CD4-positive, CD25-positive, alpha-beta regulatory T cell (primary cell): ENCODE measurements at places on chromosomes 7 and 10. TPM values are rescaled to one million over a fixed set of nuclear protein-coding genes. Genes with fewer than 3 reads are reported as not detected.
A peak's percentile ranks its signal among the peaks of the same experiment; 100 is the strongest.

DNA sequence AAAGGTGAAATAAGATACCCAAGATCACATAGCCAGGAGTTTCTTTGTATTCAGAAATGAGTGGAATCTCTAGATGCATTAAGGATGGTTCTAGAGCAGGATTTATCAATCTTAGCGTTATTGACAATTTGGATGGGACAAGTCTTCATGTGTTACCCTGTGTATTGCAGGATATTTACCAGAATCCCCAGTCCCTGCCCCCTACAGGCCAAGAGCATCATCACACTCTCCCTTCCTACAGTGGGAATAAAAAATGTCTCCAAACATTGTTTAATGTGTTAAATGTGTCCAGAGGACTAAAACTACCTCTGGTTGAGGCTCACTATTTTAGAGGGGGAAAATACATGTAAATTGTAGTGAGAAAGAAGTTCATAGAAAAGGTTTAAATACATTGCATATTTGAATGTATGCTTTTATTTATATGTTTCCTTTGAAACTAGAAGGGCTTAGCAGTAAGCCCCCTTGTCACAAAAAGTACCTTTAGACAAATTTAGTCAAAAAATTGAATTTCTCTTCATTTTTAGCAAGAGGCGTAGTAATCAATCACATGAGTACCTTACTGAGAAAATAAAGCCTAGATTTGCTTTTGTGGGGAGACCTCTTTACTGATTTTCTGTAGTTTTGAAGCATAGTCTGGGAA is 141.2 kb downstream of the MLLT10 start:
- peak; percentile 45 for DNase-seq

DNA sequence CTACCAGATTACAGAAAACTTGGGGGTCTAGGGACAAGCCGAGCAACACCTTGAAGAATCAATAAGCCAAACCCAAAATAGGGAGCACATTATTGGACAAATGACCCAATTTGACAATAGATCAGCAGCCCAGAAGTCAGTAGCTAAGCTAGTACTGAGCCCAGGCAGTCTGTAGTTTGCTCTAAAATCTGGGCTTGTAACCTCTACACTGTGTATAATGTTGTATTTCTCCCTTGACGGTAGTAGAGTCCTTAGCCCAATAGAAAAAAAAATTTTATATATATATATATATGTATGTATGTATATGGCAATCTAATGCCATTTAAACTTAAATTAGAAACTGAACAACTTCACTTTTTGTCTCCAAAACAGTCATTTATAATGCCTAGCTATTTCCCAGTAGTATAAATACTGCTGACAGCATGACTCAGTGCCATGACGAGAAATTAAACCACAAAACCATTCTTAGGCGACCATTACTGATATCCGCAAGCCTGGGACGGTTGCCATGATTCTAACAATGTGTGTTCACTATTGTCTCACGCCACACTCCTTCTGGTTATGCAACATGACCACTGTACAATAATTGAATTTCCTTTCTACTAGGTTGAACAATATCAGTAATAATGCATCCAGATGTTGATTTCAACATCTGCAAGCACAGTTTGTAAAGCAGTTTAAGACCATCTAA is 110.5 kb downstream of the IPMK start:
- DNase-seq = no peak

DNA sequence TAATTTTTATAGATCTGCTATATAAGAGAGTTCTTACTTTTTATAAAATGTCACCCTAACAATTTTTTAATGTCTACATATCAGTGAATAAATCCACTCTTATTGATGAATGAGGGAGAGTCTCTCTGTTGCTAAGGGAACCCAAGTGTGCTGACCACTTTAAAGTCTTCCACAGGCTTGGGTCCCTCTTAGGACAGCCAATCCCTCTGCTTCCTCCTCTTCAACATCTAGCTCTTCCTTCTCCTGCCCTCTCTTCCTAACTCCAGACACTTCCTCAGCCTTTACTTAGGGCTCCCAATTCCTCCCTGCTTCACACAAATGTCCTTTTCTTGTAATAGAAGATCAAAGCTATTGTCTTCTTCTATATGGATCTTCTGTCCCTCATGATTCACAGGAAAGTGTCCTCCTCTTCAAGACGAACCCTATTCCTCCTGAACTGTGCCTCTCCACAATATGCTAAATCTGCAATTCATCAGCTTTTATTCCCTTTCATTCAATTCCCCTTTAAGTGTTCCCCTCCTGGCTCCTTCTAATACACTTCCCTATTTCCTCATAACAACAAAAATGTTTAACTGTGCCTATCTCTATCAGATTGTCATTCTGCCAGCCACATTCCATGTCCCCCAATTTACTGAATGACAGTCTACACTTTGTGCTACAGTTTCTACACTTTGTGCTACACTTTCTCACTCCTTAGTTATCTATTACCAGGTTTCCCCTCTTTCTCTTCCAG is 37.7 kb downstream of the CDK6 start:
- no peak for DNase-seq

DNA sequence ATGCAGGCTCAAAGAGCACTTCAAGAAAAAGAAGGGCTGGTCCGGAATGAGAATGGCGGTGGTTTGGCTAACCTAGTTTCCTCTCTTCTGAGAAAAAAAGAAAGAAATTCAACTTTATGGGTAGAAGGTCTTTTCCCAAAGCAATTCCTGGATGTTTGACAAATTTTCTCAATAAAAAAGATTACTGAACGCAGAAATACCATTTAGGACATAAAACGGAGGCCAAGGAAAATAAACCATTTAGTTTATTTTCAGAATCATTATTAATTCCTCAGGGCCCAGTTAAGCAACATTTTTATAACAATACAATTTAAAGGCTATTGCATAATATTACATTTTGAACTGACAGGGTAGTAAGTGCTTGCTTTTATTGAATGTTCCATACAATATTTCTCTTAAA is 284.6 kb upstream of the ANKRD30A start:
- DNase-seq = no peak

DNA sequence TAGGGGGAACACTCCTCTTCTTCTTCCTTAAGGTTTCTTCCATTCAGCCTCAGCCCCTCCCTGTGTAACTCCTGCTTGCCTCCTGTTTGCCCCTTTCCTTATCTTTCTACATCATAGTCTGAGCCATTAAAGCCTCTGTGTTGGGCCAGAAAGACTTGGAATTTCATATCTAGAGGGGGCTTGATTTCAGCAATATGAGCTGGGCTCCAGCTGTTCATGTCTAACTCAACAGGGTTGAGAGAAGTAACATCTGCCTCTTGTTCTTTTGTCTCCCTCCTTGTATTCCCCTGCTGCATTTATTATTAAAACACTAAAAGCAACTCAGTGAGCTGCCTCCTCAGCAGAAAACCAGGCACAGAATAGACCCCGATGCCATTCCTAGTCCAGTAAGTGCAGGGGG is 17.6 kb downstream of the SEC24C start:
- DNase-seq = no peak

DNA sequence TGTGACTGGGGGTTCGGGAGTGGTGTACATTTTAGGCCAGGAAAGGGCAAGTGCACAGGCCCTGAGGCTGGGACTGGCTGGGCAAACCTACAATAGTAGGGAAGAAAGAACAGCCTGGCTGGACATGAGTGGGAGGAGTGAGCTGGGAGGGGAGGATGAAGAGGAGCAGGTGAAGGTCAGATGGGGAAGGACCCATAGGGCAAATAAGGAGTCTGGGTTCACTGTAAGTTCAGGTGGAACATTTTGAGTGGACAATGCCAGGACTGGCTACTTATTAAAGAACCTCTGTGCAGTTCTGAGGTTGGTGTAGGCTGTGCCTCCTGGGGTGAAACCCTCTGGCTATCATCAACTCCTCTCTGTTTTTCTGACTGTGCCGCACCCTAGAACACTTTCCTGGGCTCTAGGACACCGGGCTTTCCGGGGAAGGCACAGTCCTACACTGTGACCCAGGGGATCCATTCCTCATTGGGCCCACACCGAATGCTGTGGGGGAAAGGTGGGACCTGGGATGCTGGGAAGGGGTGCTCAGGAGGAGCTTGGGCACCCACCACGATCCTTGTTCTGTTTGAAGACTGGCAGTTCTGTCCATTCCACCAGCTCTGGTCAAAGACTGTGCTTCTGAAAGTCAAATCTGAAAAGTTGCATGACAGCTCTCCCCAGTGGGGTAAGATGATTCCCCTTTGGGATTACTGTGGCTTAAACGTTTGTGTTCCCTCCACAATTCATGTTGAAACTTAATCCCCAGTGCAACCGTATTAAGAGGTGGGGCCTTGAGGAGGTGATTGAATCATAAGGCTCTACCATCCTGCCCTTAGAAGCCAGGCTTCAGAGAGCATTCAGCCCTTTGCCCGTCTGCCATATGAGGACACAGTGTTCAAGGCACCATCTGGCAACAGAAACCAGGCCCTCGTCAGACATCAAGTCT is 4.0 kb upstream of the MMP21 start:
- DNase-seq = no peak

CHCHD2 gene
- 243 TPM for total RNA-seq

DNA sequence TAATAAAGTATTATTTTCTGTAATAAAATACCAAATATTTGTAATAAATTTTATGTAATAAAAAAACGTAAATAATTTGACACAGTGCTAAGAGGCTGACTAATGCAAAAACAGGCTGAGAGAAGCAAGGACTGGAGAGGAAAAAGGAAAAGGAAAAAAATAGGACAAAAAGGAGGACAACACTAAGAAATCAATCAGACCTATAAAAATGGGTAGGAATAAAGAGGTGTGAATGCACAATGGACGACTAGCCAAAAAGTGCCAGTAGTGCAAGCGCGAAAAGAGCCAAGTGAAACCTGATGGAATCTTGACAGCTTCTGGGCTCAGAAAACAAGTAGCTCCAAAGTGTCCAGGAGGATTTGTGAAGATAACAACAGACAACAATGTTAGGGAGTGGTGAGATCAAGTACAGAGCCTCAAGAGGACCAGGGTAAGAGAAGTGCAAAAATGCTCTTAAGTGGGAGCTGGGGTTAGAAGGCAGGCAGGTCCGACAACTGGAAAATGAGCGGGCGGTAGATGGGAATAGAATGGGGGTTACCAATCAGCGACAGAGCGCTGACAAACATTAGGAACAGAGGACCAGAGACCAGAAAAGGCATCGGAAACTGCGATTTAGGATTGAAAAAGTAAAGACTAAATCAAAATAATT is 1.2 kb downstream of the BRAF start:
- no peak for DNase-seq

- DNase-seq = no peak
Measured at GRCh38 chr10:70320751-70321150, 36.9 kb upstream of the NPFFR1 start.

DNA sequence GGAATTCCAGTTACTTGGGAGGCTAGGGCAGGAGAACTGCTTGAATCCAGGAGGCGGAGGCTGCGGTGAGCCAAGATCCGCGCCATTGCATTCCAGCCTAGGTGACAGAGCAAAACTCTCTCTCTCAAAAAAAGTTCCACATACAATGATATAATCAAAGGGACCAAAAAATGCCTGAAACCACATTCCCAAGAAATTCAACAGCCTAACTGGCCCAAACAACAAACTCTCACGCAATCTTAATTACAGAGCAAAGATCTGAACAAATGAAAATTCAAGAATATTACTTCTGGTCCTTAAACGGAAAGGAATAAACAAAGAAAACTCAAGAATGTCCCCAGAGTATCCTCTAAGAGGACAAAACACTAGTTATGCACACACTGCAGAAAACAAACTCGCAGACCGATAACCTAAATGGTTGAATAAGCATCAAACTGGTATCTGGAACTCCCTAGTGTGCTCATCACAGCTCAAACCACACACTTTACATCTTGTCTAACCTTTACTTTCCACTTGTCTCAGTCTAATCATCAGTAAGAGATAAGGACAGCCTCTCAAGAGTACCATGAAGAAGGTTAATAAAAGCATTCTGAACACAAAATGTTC is 3.7 kb downstream of the OGA start:
- peak; percentile 55 for DNase-seq

DNA sequence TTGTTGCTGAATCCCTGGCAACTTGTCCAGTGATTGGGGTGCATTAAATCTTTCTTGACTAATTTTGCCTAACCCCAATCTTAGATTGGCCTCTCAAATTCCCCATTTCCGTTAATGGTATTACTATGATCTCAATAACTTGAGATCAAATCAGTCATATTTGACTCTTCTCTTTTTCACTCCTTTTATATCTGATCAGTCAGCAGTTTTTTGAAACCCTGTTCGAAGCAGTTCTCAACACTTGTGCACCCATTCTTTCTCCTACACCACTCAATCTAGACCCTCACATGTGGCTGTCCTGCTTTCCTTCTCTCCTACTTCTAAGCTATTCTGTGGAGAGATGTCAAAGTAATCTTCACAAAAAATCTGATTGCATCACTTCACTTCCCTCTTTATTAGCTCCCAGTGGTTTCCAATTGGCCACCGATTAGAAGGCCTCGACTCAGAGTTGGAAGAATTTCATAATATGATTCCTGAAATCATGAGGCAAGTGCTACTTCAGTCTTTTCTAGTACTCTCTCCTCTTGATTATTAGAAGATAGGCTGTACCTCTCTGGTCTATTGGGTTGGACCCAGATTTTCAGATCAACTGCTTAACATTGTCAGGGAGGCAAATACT is 128.9 kb downstream of the ZNF365 start:
- no peak for DNase-seq

SYT15B gene
- total RNA-seq = 0.15 TPM

GRCh38 chr10:98295401-98295811 is 27.4 kb upstream of the LOXL4 start:
- DNase-seq = no peak

DNA sequence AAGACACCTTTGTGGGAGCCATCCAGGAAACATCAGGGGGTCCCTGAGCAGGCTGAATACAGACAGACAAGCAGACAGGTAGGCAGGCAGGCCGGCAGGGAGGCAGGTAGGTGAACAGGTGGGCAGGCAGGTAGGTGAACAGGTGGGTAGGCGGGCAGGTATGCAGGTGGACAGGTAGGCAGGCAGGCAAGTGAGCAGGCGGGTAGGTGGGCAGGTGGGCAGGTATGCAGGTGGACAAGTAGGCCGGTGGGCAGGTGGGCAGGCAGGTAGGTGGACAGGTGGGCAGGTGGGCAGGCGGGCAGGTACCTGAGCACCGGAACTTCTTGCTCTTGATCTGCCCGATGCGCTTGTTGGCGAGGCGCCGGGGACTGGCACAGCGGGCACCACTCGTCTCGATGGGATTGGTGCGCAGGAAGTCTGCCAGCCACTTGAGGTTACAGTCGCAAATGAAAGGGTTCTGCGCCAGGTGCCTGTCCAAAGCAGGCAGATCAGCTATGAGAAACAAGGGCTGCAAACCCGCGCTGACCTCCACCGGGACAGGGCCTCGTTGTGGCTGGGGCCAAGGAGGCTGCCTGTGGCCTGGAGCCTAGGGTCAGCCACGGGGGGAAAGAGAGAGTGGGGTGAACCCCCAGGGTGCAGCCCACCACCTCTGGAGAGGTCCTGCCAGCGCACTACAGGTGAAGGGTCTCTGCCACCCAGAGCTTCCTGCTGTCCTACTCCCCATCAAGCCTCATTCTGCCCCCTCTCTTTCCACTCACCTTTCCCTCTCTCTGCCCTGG is 136.9 kb downstream of the SLIT1 start:
- DNase-seq = no peak

SLC29A3 gene
- 4.8 TPM for total RNA-seq

DNA sequence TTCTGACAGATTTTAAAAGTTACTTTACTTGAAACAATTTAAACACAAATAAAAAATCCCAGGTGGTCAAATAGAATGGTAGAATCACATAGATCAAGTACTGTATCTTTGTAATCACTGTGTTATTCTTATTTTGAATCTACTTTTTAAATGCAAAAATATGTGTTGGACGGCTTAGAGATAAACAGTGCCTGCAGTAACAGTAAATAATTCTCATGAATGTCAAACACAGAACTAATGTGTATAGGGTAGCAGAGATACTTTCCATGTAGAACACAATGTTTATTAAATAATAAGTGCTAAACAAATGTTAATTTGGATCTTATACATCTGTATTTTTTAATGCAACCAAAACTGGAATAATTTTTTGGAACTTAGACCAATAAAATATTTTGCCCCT is 1199.4 kb downstream of the SORCS1 start:
- DNase-seq = no peak
